Smooth muscle cell of trachea (primary cell): ENCODE measurements at places on chromosomes 5 and 9. TPM values are rescaled to one million over a fixed set of nuclear protein-coding genes. Genes with fewer than 3 reads are reported as not detected.

Gene NADK2
- total RNA-seq, result 25.6 and 26.1 TPM in 2 replicates

Gene GKAP1
- 0.66 and 1.0 TPM in 2 replicates for total RNA-seq

Gene MARCOL
- total RNA-seq, result not detected in 2 replicates

Gene HCN1
- not detected in 2 replicates for total RNA-seq

Gene SUSD3
- 0.73 and 1.3 TPM in 2 replicates for total RNA-seq

Gene PKD2L2
- total RNA-seq, result not detected in 2 replicates
